Forelimb muscle (tissue), 1 donor: ENCODE measurements at places on chromosomes 2 and 18.
A peak's percentile ranks its signal among the peaks of the same experiment; 100 is the strongest.

DNA sequence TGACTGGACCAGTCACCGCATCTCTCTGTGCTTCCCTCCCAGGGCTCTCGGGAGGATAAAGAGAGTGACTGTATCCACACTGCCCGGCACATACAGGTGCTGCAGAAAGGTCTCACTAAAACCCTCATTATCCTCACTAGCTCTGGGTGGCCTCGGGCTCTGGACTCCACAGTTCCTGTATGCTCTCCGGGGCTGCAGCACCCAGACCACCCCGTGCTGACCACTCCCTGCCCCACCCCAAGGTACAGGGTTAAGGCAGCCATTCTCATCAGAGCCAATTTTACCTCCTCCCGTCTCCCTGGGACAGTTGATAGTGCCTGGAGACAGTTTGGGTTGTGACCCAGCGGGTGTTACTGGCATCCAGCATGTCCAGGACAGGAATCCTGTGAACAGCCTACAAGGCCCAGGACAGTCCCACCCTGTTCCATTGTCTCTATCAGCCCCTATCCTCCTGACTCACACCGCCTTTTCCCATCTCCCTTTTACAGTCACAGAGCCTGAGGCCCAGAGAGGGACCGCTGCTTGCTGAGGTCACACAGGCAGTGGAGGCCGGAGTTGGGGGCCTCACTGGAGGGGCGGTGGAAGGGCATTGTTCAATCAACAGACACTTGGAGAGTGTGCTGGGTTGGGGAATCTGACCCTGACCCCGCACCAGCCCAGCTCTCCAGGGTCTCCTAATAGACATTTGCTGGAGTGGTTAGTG, 1.7 kb downstream of the ZAP70 start:
- no peak for DNase-seq

DNA sequence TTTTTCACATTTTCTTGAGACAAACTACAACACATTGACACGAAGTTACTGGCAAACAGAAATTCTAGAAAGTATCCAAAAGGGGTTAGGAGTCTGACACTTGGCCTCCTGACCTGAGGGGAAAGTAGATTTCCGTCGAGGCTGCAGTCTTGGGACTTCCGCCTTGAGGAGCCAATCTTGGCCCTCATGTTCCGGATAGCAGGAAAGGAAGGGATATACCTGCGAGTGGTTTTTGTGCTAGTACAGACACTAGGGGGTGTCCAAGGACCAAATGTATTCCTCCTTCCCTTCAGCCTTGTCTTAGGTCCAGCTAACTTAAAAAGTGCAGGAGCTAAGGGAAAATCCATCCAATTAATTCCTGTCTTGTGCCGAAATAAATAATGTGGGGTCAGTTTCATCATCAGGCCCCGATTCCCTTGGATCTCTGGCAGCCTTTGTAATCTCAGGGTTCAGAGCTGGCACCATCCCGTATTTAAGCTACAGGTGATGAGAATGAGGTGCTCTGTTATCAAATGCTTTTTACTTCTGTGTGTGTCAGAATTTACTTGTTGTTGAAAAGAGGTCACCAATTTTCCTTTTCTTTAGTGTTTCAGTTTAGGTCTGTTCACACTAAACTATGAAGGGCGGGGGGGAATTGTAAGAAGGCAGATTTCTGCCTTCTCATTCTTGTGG, 330.2 kb upstream of the FANCL start:
- peak; percentile 44 for DNase-seq

DNA sequence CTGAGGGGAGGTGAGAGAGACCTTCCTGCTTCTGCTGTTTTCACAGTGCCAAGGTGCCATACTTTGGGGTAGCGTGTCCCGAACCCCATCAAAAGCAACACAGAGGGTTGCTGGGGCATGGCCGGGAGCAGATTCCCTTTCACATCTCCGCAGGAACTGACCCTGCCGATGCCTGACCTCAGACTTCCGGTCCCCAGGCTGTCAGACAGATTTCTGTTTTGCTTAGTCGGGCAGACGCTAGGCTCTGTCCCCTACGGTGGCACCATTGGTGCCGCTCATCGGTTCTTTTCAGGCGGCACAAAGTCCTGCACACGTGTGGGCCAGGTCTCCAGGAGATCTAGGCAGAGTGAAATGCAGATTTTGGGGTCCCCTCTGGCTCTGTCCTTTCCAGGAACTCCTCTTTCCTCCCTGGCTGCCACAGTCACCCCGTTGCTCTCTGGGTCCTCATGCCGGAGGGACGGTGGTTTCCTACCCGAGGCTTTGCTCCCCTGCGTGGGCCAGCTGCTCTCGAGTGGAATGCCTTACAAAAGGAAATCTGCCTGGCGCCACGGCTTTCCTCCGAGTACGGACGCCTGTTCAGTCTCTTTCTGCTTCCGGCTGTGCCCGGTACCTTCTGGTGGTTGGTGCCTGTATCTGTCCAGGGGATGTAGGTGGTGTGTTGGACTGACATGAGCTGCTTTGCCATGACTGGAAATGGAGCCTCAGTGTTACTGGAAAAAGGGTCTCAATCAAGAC, 39.3 kb downstream of the RTP5 start:
- DNase-seq = no peak

GRCh38 chr2:186755066-186755465, 61.2 kb downstream of the FAM171B start:
- DNase-seq = no peak

DNA sequence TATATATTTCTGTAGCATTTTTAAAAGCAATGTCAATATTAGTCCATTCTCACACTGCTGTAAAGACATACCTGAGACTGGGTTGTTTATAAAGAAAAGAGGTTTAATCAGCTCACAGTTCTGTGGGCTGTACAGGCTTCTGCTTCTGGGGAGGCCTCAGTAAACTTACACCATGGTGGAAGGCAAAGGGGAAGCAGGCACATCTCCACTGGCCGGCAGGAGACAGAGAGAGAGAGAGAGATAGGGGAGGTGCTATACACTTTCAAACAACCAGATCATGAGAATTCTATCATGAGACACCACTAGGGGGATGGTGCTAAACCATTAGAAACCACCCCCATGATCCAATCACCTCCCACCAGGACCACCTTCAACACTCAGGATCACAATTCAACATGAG, 43.1 kb downstream of the CHMP3 start:
- no peak for DNase-seq

DNA sequence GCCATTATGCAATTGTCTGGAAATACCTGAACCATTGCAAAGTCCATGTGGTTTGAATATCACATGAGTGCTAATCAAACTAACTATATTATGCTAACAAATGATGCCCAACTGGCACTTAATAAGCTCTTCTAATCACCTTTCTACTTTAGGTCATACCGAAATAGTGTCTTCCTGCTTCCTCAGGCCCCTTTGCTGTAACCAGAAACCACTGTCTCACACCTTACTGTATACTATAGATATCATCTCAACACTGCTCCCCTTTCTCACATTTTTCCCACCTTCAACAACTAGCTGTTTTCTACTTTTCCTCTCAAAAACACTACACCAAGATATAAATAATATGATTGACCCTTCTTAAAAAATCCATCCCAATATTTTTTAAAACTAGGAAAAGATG, 633.9 kb downstream of the BCL11A start:
- no peak for DNase-seq

GRCh38 chr2:114968748-114969400, 526.4 kb downstream of the DPP10 start:
- DNase-seq = no peak
